ENCODE measurements at places on chromosomes 3 and 15.

DNA sequence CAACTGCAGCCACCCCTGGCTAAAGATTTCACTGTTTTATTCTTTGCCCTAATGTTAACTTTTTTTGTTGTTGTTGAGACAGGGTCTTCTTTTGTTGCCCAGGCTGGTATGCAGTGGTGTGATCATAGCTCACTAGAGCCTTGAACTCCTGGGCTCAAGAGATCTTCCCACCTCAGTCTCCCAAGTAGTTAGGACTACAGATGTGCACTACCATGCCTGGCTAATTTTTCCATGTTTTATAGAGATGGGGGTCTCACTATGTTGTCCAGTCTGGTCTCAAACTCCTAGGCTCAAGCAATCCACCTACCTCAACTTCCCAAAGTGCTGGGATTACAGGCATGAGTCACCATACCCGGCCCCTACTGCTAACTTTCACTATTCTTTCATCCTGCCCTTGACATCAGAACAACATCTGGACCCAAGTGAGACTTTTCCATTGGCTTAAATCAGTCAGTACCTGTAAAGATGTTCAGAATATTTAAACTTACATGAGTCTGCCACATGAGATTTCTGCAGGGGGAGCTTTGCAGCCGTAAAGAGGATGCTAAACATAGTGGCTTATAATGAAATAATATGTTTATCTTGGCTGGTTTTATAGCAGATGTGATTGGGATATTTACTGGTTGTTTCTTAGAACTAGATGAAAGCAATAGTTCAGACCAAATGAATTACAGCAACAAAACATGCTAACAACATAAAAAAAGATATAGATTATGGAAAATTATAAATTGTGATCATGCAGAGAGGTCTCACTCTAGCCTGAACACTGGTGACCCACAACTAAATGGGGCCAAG lies 73.6 kb downstream of the HMG20A start:
- DNase-seq: no peak

DNA sequence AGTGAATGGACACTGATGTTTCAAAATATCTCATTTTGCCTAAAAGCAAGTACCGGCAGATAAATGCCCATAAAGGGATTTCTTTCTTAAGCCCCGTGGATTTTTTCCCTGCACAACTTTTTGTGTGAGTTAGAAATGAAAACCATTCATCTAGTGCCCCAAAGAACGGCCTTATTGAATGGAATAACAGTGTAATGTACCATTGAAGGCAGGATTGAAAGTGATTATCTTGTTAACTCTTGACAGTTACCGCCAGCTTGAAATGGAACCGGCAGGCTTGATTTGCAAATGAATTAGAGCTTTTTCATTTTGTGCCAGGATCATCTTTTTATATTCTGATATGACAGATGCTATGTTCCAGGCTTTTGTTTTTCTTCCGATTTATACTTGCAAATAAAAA lies 162.2 kb downstream of the RSRC1 start:
- DNase-seq: no peak

DNA sequence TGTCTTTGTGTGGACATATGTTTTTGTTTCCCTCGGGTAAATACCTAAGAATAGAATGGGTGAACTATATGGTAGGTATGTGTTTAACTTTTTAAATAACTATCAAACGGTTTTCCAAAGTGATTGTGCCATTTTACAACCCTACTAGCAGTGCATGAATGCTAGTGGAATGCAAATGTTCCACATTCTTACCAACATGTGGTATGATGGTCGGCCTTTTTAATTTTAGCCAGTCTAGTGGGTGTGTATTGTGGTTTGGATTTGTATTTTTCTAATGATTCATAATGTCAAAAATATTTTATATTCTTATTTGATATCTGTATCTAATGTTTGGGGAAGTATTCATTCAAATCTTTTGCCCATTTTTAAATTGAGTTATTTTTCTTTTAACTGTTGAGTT lies 68.2 kb upstream of the SMAD3 start:
- DNase-seq: no peak

DNA sequence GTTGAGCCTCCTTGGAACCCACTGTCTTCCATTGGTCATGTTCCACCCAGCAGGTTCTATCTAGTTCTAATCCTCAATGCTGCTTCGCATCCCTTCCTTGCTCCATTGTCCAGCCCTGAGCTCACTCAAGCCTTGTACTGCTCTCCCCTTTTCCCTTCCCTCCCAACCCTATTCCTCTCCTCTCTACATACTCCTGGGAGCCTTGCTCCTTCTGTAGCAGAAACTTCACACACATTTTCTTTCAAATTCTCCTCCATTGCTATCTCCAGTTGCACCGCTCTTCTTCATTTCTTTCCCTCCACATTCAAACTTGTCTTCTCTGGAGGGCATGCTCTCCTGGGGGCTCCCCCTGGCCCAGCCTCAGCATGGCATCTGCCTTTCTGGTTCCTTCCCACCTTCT lies 14.5 kb downstream of the NR1I2 start:
- no peak for DNase-seq

GRCh38 chr3:127289706-127290575 lies 2.1 kb upstream of the PRR20G start:
- no peak for DNase-seq

GRCh38 chr3:99023590-99024192 lies 122.2 kb upstream of the DCBLD2 start:
- DNase-seq: no peak

GRCh38 chr3:99870712-99871111 lies 53.0 kb downstream of the CMSS1 start:
- DNase-seq: no peak

- no peak for DNase-seq
Measured at GRCh38 chr3:43031485-43031884, 52.4 kb downstream of the GASK1A start.

GRCh38 chr3:4729061-4729973 lies 236.2 kb downstream of the ITPR1 start:
- no peak for DNase-seq

DNA sequence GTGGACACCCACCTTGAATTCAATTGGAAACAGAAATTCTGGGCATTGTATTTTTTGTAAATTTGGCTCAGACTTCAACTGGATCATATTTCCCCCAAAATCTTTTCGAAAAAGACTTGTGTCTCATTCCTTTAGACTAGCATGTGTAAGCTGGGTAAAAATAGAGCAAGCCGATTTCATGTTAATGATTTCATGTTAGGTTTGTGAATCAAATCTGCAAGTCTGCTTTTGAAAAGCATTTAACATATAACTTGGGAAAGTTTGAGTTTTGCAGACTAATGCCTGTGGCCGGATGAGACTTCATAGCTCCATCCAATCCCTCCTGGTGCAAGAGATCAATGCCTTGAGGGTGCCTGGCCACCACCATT lies 64.5 kb downstream of the FLNB start:
- DNase-seq: no peak

- DNase-seq: peak; percentile 83
Measured at GRCh38 chr3:158644345-158644908, at the start of gene GFM1. Gene GFM1, plus strand, starts transcription at chr3:158644527. Its CDS starts 108 bp downstream, at chr3:158644635.

DNA sequence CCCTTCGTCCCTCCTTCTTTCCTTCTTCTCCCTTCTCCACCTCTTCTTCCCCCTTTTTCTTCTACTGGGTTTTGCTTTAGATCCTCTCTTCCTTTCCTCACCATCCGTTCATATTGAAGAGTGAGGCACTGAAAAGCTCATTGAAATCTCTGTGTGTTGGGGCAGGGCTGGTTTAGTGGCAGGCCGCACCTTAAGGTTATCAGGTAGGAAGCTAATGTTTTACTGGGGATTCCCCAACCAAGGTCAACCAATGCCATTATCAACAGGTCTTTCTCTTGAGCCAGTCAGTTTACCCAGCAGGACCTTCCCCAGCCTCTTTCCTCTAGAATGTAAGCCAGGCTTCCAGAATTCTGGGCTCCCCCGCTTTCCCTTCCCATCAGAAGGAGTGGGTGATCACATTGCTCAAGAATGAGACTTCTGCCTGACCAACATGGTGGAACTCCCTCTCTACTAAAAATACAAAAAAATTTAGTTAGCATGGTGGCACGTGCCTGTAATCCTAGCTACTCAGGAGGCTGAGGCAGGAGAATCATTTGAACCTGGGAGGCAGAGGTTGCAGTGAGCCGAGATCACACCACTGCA lies 11.5 kb upstream of the VPS8 start:
- no peak for DNase-seq

DNA sequence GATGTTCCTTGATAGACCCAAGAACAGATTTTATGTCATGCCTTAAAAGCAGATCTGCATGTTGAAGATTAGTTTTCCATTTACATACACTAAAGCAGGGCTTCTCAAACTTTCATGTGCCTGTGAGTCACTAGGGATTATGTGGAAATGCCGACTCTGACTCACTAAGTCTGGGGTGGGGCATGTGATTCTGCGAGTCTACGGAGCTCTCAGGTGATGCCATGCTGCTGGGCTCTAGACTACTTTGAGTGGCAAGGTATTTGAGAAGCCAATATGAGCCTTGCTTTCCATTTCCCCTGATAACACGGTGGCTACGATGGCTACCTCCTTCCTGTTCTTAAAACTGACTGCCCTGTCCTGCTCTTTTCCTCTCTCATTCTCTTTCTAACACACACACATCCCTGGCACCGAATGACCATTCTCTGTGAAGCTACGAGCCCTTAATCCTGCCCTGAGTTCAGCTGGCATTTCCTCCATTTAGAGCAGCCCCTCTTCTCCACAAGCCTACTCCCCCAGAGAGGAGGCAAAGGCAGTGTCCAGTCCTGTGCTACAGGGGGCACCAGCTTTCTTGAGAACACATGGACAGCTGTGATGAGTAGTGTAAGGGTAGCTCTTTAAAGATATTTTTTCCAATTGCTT lies 39.7 kb upstream of the PYGO1 start:
- DNase-seq: no peak

DNA sequence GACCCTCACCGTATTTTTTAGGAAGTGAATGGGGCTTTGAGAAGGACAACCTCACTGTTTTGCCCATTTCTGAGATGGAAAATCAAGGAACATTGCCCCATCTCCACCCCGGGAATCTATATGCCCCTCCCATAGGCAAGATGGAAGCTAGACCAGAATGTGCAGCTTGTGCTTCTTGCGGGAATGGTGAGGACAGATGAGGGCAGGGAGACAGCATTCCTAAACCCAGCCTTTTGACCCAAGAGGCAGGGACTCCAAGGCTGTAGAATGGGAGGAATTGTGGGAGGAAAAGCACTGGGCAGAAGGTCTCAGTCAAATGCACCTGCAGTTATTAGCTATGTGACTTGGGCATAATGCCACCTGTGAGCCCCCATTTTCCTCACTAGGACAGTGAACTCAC lies 66.9 kb downstream of the SMAD3 start:
- DNase-seq: no peak

All from activated T-helper 1 cell treated with anti-CD3 and anti-CD28 coated beads, Interleukin-2, amount 50 U/mL, for 16 hours (primary cell).